Eye (tissue), 1 donor: ENCODE measurements at places on chromosomes 7 and 10.
A peak's percentile ranks its signal among the peaks of the same experiment; 100 is the strongest.

DNA sequence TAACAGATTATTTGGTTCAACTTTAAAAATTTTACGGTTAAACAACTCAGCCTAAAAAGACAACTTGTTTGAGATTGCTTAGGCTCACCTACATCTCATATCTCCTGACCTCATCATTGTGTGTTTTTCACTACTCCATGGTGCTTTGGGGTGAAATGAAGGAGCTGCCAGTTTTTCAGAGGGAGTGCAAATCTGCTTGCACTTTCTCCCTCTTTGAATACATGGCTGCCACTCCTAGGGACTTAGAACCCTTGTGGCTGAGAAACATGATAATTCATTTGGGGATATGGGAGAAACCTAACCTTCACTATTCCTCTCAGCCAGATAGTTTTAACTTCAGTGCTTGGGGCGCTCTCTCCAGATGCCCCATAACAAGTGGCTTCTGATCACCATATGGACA, 2.7 kb downstream of the CCSER2 start:
- no peak for DNase-seq

- no peak for DNase-seq
Observed at GRCh38 chr7:7060828-7061599, 121.3 kb upstream of the C1GALT1 start.

DNA sequence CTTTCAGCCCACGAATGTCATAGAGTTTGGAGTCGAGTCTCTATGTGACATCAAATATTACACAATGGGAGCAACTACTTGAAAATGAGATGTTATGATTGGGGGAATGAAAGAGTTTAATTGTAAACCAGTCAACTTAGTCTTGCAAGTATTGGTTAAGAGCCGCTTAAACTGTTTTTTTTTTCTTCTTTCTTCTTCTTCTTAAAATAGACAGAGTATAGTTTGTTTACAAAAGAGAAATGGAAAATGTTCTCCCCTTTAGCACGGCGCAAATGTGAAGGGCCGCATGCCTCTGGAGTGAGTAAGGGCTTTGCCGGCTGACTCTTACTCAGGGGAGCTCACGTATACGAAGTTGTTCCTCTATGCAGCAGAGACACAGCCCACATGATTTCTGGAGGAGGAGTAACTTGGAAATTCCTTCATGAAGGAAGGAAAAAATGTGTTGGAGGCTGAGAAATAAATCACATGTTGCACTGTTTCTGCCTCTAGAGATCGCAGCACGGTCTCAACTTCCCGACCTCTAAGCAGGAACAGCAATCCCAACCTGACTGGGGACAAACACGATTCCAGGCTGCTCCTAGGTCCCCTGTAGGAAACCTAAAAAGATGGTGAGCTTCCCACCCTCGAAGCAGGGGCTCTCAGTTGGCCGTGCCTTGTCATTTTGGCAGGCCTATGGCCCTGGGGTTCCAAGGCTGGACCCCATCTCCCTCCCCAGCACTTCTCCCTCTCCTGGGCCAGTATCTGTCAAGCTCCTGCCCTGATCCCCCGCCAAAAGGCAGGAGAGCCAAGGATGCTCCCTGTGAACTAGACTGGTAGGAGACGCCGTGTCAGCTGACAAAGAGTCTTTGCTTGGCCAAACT, 44.8 kb downstream of the MYOF start:
- DNase-seq = peak; percentile 90

DNA sequence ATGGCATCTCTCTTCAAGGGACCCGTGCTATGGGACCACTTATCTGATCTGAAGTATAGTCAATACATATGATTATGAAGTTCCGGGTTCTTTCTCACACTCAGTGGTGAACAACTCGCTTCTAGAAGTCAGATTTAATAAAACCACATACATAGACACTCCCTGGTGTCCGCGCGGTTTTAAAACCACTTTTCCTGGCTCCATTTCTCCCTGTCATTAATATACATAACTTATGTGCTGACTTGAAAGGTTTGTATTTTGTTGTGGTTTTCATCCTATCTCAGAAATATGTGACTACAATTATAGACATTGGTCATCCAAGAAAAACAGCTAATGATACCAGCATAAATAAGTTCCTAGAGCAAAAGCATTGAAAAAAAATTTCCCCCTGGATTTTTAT, 34.0 kb downstream of the SVIL start:
- DNase-seq = no peak

GRCh38 chr7:49483142-49483541, 290.3 kb upstream of the VWC2 start:
- DNase-seq = no peak

GRCh38 chr7:12655161-12655560, 32.3 kb upstream of the ARL4A start:
- DNase-seq = no peak

GRCh38 chr7:55026086-55026790, 7.4 kb downstream of the EGFR start:
- DNase-seq = no peak

DNA sequence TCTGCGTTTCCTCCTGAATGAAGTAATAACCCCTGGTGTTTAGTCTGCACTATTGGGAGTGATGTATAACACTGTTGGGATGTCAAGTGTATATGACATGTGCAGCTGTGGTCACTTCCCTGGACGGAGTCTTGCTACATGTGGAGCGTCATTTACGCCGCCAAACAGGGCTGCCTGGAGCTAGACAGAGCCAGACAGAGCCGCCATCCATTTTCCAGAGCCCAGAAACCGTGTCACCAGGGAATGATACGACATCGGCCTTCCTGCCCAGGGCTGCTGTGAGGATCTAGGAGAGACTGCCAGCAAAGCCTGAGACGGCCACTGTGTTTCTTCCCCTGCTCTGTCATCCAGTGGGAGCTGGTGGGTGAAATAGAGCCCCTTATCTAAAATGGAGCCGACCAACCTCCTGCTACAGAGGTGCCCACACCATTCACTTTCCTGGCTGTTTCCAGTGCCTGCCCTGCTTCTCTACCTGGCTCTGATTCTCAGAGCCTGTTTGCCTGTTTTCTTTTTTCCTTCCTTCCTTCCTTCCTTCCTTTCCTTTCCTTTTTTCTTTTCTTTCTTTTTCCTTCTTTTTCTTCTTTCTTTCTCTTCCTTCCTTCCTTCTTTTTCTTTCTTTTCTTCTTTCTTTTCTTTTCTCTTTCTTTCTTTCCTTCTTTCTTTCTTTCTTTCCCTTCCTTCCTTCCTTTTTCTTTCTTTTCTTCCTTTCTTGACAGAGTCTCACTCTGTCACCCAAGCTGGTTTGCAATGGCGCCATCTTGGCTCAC, 13.3 kb upstream of the FGFR2 start:
- DNase-seq = no peak

DNA sequence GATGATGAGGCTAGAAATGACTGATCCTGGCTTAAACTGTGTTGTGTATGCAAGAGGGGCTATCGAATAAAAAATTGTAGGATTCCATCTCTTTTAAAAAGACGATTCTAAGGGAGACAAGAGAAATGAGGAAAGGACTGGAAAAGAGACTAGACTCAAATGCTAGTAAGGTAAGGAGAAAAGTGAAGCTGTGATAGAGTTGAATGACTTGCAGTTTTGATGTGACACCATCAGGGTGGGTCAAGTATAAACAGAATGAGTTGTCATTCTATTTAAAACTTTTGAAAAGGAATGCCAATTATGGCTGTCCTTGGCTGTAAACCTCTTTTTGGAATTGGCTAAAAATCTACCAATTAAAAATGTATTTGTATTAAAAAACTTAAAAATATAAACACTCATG, 184.5 kb upstream of the PHF14 start:
- no peak for DNase-seq

- no peak for DNase-seq
Observed at GRCh38 chr7:28570113-28570969, 158.0 kb downstream of the CREB5 start.

DNA sequence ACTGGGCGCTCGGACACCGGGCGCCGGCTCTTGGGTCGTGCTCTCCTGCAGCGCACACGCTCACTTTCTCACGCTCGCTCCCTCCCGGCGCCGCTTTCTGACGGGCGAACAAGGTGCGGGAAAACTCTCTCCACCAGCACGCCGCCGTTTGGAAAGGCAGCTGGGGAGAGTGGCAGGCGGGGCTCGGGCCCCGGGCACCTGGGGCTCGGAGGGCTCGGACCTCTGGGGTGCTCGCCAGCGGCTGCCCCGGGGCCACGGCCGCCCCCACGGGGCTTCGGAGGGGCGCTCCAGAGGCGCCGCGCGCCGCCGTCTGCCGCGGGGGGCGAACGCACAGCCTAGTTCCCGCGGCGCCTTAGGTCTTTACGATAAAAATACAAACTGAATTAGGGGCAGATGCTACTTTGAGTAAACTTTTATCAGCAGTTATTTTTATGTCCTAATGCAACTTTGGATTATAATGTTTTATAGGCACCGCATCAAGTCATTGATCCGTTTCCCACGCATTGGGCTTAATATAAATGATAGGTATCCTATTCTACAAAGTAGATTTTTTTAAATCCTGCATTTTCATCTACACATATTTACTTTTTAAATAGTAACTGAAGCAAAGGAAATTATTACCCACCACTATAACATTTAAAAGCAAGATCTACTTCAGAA, 535 bp upstream of the EPC1 start:
- DNase-seq = no peak

DNA sequence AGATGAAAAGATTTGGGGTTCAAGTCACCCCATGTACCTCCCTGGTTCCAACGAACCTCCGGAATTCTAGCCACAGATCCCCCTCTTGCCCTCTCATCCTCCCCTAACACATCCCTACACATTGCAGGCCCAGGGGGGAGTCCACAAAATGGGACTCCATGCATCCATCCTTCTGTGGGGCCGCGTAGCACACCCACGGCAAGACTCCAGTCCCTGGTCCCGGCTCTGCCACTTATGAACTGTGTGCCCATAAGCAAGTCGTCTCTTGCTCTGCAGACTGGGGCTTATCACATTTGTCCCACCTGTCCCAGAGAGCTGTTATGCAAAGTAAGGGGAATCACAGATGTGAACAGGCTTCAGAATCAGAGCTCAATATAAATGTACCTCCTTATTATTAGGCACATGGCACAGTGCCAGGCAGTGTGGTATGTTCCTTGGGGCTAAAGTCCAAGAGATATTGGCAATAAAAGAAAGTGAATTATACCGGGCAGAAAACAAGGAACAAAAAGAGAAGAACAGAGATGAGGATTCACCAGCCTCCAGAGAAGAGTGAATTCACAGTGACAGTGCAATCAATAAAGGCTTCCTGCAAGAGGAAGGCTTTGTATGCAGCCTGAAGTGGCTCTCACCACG, 73.9 kb downstream of the KCNMA1 start:
- DNase-seq = peak; percentile 20

- DNase-seq = no peak
Observed at GRCh38 chr10:31926160-31926559, 2.5 kb downstream of the ARHGAP12 start.

DNA sequence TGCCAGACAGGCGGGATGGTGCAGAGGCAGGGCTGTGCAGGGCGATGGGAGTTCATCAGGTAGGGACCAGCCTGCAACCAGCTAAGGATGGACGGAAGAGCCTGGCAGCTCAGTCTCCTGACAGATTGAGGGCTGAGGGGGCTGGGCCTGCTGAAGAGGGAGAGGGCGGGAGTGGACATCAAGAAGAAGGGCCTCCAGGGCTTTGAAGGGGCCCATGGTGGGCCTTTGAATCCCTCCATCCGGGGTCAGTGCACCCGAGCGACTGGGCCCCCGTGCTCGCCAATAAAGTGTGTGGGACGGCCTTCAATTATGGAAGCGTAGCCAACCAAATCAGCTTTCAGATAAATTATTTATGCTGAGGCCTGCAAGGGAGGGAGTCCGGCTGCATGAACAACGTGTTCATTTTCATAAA, 431.2 kb downstream of the RPS24 start:
- DNase-seq = peak; percentile 83

GRCh38 chr7:155331396-155331795, 33.7 kb downstream of the INSIG1 start:
- DNase-seq = no peak

GRCh38 chr10:1365540-1366321, 309.5 kb downstream of the WDR37 start:
- no peak for DNase-seq

GRCh38 chr10:14450041-14450491, 119.3 kb upstream of the FRMD4A start:
- no peak for DNase-seq

- no peak for DNase-seq
Observed at GRCh38 chr10:31664803-31665202, 263.8 kb downstream of the ARHGAP12 start.

DNA sequence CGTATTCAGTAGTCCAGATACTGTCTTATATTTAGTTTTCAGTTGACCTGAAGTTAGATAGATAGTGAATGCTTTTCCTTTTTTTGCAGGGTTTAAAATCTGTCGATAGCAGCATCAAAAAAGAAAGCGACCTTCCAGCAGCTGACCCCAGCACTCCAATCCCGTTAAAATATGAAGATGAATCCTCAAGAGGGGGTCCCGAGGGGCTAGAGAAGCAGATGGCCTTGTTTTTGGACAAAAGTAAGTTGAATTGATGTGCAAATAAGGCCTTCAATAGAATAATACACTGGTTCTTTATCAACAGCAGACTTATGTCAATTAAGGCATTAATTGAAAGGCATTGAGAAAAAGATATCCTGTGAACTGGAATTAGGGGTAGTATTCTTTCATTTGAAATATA, 18.7 kb downstream of the EDRF1 start:
- no peak for DNase-seq

GRCh38 chr10:78687626-78688025, 381.1 kb upstream of the ZMIZ1 start:
- peak; percentile 49 for DNase-seq

GRCh38 chr10:118112543-118113125, 65.9 kb upstream of the RAB11FIP2 start:
- DNase-seq = no peak

GRCh38 chr7:148299350-148300276, 291.0 kb upstream of the C7orf33 start:
- DNase-seq = no peak

- DNase-seq = no peak
Observed at GRCh38 chr7:55351263-55351662, 13.9 kb upstream of the LANCL2 start.

DNA sequence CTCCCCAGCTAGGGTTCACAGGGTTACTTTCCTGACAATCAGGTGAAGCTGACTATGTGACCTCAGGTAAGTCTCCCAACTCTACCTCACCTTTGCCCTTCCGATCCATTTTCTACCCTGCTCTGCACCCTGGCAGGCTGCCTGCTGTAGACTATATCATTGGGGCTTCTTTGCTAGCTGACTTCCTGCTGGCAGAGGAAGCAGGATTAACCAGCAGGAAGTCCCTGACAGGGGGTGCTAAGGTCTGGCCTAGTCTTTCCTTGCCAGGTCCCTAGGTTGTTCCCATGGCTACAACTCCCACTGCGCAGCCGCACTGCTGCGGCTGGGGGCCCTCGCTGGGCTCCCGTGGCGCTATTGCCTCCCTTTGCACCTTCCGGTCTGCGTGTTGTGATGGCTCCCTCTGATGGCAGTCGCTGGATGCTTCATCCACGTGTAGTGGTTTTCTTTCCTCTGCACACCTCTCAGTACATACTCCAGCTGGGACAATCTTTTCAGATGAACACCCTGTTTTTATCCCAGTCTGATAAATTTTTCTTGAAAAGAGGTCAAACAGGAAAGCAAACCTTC, 365.9 kb downstream of the REEP3 start:
- DNase-seq = no peak

DNA sequence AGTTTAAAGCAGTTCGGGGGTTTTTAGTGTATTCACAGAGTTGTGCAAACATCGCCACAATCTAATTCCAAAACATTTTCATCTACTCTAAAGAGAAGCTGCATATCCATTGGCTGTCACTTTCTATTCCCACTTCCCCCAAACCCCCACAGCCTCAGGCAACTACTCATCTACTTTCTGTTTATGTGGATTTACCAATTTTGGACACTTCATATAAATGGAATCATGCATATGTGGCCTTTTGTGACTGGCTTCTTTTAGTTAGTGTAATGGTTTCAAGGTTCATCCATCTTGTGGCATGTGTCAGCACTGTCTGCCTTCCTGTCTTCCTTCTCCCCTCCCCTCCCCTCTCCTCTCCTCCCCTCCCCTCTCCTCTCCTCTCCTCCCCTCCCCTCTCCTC, 78.5 kb upstream of the FZD1 start:
- DNase-seq = no peak
